ENCODE measurements at places on chromosomes 7 and 10. TPM values are rescaled to one million over a fixed set of nuclear protein-coding genes. Genes with fewer than 3 reads are reported as not detected.
A peak's percentile ranks its signal among the peaks of the same experiment; 100 is the strongest.

The RELN gene
- 5.5 TPM for total RNA-seq

The GPAM gene
- total RNA-seq = 80.2 TPM

The CCNY gene
- 42.1 TPM for total RNA-seq

The ADCYAP1R1 gene
- 0.39 TPM for total RNA-seq

The MSRB2 gene
- total RNA-seq = 47.1 TPM

The TRIM50 gene
- 0.32 TPM for total RNA-seq

The BICC1 gene
- 15.9 TPM for total RNA-seq

The STOX1 gene
- 12.4 TPM for total RNA-seq

The DHTKD1 gene
- 30.5 TPM for total RNA-seq

The RPP38 gene
- 13.7 TPM for total RNA-seq

The ASB15 gene
- total RNA-seq = not detected

GRCh38 chr10:95963202-95963990, 55.6 kb downstream of the CC2D2B start:
- DNase-seq = no peak
- no peak overlapping the region for H3K27ac ChIP-seq
- H3K36me3 ChIP-seq = no peaks in the 10 kb centered on the region

DNA sequence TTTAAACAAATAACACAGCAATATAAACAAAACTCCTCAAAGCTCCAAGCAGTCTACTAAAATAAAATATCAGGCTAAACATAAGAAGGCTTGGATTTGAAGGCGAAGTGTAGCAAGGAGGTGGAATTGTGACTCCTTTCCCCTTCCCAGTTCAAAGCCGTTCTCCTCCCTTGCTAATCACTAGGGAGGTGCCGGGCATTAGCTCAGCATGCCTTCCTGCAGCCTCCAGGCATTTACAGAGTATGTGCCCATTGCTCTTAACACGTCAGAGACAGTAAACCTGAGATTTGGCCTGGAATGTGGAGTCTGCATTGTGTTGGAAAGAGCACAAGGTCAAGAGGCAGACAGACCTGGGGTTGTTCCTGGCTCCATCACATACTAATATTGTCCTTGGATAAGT, 15.6 kb downstream of the CNNM1 start:
- DNase-seq = no peak
- peaks cover 3% of the 10 kb centered on the region for H3K27me3 ChIP-seq
- H3K27ac ChIP-seq = no peak overlapping the region
- no peaks in the 10 kb centered on the region for H3K4me1 ChIP-seq

DNA sequence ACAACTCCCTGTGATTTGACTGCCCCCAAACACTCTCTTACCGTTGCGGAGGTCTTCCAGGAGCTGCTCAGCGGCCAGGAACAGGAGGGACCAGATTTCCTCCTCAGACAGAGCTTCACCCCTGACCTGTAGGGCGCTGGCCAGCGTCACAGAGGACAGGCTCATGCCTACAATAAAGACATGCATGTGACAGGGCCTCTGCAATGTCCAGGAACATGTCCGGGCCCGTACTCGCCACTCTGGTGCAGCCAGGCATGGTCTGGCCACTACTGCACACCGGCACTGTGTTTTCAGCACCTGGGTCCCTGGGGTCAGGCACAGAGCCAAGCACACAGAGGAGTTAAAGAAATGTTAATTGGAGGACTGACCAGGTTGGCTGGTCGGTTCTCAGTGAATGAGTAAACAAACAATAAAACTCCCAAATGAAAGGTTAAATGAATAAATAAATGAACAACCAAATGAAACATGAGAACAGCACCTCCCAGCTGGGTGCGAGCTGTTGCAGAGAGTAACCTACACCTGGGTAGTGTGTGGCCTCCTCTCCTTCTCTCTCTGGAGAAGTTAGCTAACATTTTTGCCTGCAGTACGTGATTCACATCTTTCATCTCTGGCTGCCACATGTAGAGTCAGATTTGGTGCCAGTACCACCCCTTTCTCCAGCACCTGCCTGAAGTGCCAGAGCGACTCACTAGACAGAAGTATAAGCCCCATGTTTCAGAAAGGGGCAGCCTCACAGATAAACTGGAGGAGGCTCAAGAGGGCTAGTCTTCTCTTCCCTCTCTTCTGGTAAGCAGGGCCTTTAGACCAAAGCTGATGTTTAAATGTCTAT, 22.8 kb downstream of the FRMPD2 start:
- no peaks in the 10 kb centered on the region for H3K4me1 ChIP-seq
- H3K27ac ChIP-seq = no peak overlapping the region

DNA sequence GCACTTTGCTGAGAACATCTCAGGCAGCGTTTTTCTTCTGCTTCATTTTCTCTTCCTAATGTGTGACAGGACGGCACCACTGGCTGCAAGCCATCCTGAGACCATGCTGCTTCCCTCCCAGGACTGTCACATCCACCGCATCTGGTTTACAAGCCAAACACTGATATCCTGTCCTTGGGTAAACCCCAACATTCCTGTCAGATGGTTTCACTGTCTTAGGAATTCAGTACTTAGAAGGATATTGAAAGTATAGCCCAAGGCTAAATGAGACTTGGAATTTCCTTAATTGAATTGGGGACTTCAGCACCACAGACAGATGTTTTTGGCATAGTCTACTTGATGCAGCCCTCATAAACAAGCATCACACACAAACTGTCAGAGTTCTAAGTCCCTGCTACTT, 74.2 kb upstream of the PLXNA4 start:
- no peaks in the 10 kb centered on the region for H3K36me3 ChIP-seq
- no peak for DNase-seq
- H3K4me1 ChIP-seq = no peaks in the 10 kb centered on the region
- no peak overlapping the region for H3K27ac ChIP-seq

- H3K27ac ChIP-seq = no peak overlapping the region
- no peaks in the 10 kb centered on the region for H3K36me3 ChIP-seq
- no peak overlapping the region for H3K4me3 ChIP-seq
- no peak for DNase-seq
- H3K27me3 ChIP-seq = no peaks in the 10 kb centered on the region
- no peaks in the 10 kb centered on the region for H3K4me1 ChIP-seq
Measured at GRCh38 chr7:48887500-48887899, 36.8 kb upstream of the CDC14C start.

DNA sequence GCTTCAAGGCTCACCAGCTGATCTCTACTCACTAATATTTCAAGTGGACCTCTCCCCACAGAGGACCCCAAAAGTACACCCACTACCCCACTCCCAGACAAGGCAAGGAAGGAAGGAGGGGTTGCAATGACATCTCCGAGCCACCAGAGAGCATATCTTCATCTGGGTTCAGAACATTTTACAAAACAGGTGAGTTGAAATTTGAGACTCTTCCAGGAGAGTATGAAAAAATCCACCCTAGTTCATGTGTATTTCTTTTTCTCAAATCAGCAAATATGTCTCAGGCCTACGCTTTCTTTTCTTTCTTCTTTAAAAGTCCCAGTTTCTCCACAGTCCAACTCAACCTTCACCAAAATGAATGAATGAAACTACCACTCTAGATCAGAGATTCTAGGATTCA, 61.9 kb downstream of the SGMS1 start:
- no peak for DNase-seq
- H3K27ac ChIP-seq = peak overlapping the region; percentile 70
- no peak overlapping the region for H3K4me3 ChIP-seq

DNA sequence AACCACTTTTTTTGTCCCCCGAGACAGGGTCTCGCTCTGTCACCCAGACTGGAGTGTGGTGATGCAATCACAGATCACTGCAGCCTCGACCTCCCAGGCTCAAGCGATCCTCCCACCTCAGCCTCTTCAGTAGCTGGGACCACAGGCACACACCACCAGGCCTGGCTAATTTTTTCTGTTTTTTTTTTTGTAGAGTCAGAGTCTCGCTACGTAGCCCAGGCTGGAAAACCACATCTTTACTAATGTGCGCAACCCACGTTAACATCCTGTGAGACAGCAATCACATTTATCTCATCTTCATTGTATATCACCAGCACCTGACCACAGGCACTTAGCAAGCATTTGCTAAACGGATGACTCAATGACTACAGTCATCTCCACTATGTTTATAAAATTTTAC, 77.8 kb upstream of the ATP6V0A4 start:
- DNase-seq = no peak
- H3K27ac ChIP-seq = no peak overlapping the region
- no peaks in the 10 kb centered on the region for H3K27me3 ChIP-seq
- peaks cover 16% of the 10 kb centered on the region for H3K4me1 ChIP-seq
- no peak overlapping the region for H3K4me3 ChIP-seq

- no peak overlapping the region for H3K27ac ChIP-seq
- no peaks in the 10 kb centered on the region for H3K27me3 ChIP-seq
- DNase-seq = no peak
- H3K4me3 ChIP-seq = no peak overlapping the region
- H3K36me3 ChIP-seq = no peaks in the 10 kb centered on the region
- no peaks in the 10 kb centered on the region for H3K4me1 ChIP-seq
Measured at GRCh38 chr10:63611078-63611477, 89.9 kb downstream of the REEP3 start.

DNA sequence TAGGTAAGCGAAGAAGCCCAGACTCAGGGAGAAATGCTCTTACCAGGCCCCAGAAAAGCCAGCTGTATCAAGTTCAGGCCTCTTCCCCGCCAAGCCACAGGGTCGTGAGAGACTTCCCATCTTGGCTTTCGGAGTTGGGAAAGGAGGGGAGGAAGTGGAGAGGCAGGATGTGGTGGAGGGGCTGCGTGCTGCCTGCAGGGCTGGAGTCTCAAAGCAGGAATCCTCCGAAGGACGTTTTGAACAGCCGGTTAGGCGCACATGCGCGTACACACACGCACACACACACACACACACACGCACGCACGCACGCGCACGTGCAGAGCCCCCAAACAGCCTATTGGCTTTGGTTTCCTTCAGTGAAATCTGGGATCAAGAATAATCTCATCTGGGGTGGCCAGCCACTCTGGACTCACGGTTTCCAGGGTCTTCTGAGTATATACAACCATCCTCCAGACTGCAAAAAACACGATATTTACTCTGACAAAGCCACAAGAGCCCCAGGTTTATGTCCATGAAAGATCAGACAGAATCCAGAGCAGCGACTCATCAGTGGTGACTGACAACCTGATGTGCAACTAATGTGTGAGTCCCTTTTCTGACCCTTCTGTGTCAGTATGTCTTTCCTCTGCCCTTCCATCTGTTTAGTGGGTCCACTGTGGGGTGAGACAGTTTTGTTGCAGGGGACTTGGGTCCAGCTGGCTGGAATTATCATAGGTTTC, 115.0 kb upstream of the ZNF438 start:
- H3K27ac ChIP-seq = no peak overlapping the region
- H3K27me3 ChIP-seq = no peaks in the 10 kb centered on the region
- no peak for DNase-seq
- H3K36me3 ChIP-seq = no peaks in the 10 kb centered on the region

- no peaks in the 10 kb centered on the region for H3K27me3 ChIP-seq
- peaks cover 6% of the 10 kb centered on the region for H3K4me1 ChIP-seq
- peak overlapping the region; percentile 57 for H3K4me3 ChIP-seq
- peak; percentile 50 for DNase-seq
- peak overlapping the region; percentile 74 for H3K27ac ChIP-seq
Measured at GRCh38 chr10:21494191-21495001, 31.1 kb downstream of the SKIDA1 start.

DNA sequence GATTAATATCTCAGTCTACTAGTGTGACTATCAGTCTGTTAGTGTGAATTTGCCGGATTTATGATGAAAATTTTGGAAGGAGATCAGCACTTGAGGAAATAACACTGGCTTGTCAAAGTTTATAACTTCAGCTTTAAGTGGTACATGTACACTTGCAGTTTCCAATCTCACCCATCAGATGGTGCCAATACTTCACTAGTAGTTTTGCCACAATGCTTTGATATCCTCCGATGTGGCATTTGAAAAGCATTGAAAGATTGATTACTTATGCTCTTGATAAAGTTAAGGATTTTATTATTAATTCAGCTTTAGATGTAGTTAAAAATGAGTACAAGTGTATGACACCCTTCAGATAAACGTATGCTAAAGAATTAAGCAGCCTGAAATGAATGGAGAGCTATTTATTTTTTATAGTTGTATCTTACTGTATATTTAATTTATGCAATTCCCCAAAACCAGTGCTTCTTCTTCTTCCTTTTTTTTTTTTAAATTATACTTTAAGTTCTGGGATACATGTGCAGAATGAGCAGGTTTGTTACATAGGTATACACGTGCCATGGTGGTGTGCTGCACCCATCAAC, 98.2 kb downstream of the ANLN start:
- no peaks in the 10 kb centered on the region for H3K27me3 ChIP-seq
- H3K36me3 ChIP-seq = no peaks in the 10 kb centered on the region
- no peak overlapping the region for H3K4me3 ChIP-seq
- H3K27ac ChIP-seq = no peak overlapping the region
- DNase-seq = no peak

DNA sequence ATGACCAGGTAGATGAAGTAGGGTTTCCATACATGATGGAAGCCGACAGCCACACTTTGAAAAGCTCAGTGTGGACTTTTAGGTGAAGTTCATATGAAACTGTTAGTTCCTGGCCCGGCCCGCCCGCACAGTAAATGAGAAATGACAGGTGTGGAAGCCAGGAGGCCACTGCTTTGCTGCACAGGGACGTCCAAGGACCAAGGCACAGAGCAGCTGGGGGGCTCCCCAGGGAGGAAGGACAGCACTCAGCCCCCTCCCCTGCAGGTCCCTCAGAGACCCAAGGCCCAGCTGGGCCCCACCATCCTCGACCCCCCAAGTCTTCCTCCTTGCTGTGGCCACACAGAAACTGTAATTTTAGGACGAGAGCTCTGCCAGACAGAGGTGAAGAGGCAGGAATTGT, 219.2 kb downstream of the PTPRN2 start:
- H3K36me3 ChIP-seq = no peaks in the 10 kb centered on the region
- H3K27me3 ChIP-seq = no peaks in the 10 kb centered on the region
- H3K27ac ChIP-seq = no peak overlapping the region
- DNase-seq = no peak
- no peaks in the 10 kb centered on the region for H3K4me1 ChIP-seq

Data from adrenal gland (tissue), 19 donors.